Kidney (tissue), 22 donors: ENCODE measurements at places on chromosomes 7 and 10. TPM values are rescaled to one million over a fixed set of nuclear protein-coding genes. Genes with fewer than 3 reads are reported as not detected.
A peak's percentile ranks its signal among the peaks of the same experiment; 100 is the strongest.

Gene FBXO24
- 0.95 TPM for polyA plus RNA-seq

Gene TBXAS1
- 14.2 TPM for polyA plus RNA-seq

DNA sequence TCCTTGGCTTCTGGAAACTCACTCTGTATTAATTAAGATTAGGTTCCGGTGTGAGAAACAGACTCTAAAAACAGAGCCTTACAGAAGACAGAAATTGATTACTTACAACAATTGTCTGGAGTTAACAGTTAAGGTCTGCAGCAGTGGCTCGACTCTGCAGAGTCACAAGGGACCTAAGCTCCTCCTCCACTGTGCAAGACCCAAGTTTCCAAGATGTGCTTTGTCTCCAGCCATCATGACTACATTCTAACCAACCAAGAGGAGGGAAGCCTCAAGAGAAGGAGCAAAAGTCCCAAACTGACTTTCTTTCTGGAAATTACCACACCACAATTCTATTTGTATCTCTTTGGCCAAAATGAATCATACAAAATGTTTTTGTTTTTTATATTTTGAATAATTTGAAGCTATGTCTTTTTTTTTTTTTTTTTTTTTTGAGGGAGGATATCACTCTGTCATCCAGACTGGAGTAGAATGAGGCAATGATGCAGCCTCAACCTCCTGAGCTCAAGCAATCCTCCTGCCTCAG is 14.2 kb upstream of the ODAD2 start:
- H3K4me1 ChIP-seq = no peaks in the 10 kb centered on the region
- DNase-seq = no peak
- H3K27me3 ChIP-seq = no peaks in the 10 kb centered on the region
- no peak overlapping the region for H3K4me3 ChIP-seq

Gene LRRN3
- 0.54 TPM for polyA plus RNA-seq

- H3K36me3 ChIP-seq = no peaks in the 10 kb centered on the region
- peak overlapping the region; percentile 66 for H3K4me3 ChIP-seq
- H3K27ac ChIP-seq = no peak overlapping the region
- DNase-seq = peak; percentile 83
Measured at GRCh38 chr7:149422162-149422913, 38.5 kb downstream of the ZNF777 start.

Gene SGPL1
- 13.5 TPM for polyA plus RNA-seq

Gene HOXA4
- polyA plus RNA-seq = 13.0 TPM

Gene BMPER
- polyA plus RNA-seq = 0.80 TPM

DNA sequence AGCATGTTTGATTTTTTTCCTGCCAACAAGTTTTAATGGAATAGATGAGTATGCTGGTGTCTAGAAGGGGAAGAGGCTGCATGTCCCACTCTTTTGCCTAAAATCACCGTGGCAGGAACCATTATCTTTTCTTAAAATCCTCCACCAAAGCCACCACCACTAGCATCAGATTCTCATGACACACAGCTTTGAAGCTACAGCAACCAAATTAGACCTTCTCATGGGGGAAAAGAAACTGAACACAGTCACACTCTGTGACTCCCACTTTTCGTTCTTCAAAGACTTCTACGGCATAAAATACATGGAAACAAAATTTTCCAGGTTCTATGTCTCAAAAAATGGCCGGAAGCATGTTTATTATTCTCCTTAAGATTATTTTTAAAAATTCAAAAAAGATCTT is 81.8 kb downstream of the SGMS1 start:
- H3K27ac ChIP-seq = no peak overlapping the region
- H3K36me3 ChIP-seq = no peaks in the 10 kb centered on the region
- H3K4me1 ChIP-seq = no peaks in the 10 kb centered on the region
- H3K27me3 ChIP-seq = no peaks in the 10 kb centered on the region

Gene RTKN2
- 0.24 TPM for polyA plus RNA-seq

Gene ITPRID1
- not detected for polyA plus RNA-seq

GRCh38 chr7:36735172-36735571 is 10.9 kb upstream of the AOAH start:
- H3K4me1 ChIP-seq = peaks cover 2% of the 10 kb centered on the region
- no peak overlapping the region for H3K27ac ChIP-seq
- no peak for DNase-seq
- H3K36me3 ChIP-seq = no peaks in the 10 kb centered on the region

DNA sequence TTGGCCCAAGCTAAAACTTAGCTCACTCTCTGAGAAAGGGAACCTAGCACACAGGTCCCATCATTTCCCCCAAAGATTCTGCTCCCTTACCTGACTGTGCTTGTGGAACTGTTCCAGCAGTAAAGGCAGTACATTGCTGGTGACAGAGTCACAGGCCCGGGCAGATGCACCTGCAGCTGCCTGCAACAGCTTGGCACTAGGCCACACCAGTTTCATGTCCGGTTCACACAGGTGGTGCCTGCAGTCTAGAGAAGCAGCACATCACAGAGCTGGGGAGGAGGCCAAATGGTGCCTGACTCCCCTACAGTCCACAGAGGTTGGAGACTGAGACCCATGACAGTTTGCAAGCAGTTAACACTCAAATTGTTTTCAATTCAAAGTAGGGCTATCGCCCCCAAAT is 22.2 kb downstream of the ZDHHC16 start:
- H3K4me1 ChIP-seq = no peaks in the 10 kb centered on the region
- no peak overlapping the region for H3K27ac ChIP-seq
- no peaks in the 10 kb centered on the region for H3K27me3 ChIP-seq
- DNase-seq = no peak

- H3K27me3 ChIP-seq = no peaks in the 10 kb centered on the region
- no peak overlapping the region for H3K27ac ChIP-seq
- no peaks in the 10 kb centered on the region for H3K4me1 ChIP-seq
- DNase-seq = no peak
- H3K36me3 ChIP-seq = no peaks in the 10 kb centered on the region
- no peak overlapping the region for H3K4me3 ChIP-seq
Measured at GRCh38 chr7:26673271-26673670, 191.1 kb downstream of the SKAP2 start.

Gene C7orf33
- polyA plus RNA-seq = not detected

- no peaks in the 10 kb centered on the region for H3K36me3 ChIP-seq
- H3K4me3 ChIP-seq = no peak overlapping the region
- no peak for DNase-seq
- peaks cover 2% of the 10 kb centered on the region for H3K4me1 ChIP-seq
- H3K27ac ChIP-seq = no peak overlapping the region
Measured at GRCh38 chr7:78220754-78221153, 422.2 kb downstream of the PHTF2 start.

GRCh38 chr10:131816941-131817700 is 83.7 kb upstream of the PPP2R2D start:
- H3K4me3 ChIP-seq = no peak overlapping the region
- no peak overlapping the region for H3K27ac ChIP-seq
- H3K27me3 ChIP-seq = no peaks in the 10 kb centered on the region
- H3K36me3 ChIP-seq = no peaks in the 10 kb centered on the region
- H3K4me1 ChIP-seq = no peaks in the 10 kb centered on the region

DNA sequence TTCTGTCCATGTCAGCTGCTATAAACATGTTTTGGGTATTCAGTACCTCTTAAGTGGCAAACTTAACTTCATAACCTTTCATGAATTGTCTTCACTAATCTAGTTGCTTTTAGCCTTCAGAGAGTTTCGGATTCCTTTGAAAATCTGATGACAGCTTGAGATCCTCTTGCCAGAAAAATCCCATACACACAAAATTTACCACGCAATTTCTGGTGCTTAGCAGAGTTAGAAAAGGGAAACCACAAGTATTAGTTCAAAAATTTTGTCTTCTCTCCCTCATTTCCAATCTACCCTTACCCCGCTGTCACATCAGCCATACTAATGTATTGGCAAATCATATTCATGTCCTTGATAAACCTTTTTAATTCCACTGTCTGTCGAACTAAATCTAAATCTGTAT is 72.7 kb upstream of the TMEM106B start:
- no peaks in the 10 kb centered on the region for H3K36me3 ChIP-seq
- H3K4me3 ChIP-seq = no peak overlapping the region
- no peak for DNase-seq
- no peaks in the 10 kb centered on the region for H3K27me3 ChIP-seq
- H3K4me1 ChIP-seq = no peaks in the 10 kb centered on the region
- H3K27ac ChIP-seq = no peak overlapping the region

Gene SORBS1
- 12.2 TPM for polyA plus RNA-seq

DNA sequence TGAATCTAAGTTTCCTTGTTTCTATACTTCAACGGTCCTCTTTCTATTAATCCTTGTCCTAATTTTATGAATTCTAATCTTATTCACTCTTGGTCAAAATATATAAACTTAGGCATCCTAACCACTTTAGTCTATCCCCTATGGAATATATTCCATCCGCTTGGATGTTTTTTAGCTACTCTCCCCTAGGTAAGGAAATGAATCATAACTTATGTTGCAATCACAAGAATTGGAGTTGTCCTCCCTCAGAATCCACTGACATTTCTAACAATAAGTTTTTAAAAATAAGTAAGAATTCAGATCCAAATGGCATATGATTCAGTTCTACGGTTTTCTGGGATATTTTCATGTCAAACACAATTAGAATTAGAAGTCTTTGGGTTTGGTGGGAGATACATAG is 1081.6 kb downstream of the SORCS1 start:
- no peaks in the 10 kb centered on the region for H3K36me3 ChIP-seq
- H3K4me3 ChIP-seq = no peak overlapping the region
- H3K4me1 ChIP-seq = no peaks in the 10 kb centered on the region
- no peak overlapping the region for H3K27ac ChIP-seq
- no peaks in the 10 kb centered on the region for H3K27me3 ChIP-seq

DNA sequence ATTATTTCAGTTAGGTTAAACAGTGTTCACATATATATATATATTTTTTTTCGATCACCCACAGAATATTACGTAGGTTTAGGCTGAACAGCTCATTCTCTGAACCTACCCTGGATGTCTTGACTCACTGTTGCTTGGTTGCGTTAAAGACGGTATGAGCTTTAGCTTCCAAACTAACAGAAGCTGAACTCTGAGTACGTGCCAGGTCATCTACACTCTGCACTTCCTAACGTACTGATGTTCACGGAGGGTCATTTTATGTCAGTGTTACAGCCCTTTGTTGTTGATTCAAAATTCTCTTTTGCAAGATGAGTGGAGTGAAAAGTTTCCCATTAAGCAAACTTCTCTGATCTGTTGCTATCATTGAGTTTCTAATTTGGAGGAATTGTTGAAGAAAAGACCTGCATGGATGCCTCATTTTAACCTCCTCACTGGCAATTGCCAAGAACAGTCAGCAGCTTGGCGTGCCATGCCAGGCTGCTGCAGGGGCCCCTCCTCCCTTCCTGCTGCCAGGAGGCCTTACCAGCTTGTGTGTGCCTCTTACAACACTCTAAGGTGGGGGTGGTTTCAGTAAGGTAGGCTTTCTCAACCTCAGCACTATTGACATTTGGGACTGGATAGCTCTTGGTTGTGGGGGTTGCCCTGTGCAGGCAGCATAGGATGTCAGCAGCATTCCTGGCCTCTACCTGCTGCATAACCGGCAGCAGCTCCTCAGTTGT is 44.3 kb downstream of the INSYN2A start:
- no peaks in the 10 kb centered on the region for H3K27me3 ChIP-seq
- DNase-seq = no peak
- no peak overlapping the region for H3K27ac ChIP-seq
- H3K4me3 ChIP-seq = no peak overlapping the region
- H3K36me3 ChIP-seq = no peaks in the 10 kb centered on the region
- no peaks in the 10 kb centered on the region for H3K4me1 ChIP-seq

GRCh38 chr10:44362866-44363711 is 21.8 kb downstream of the CXCL12 start:
- H3K4me1 ChIP-seq = no peaks in the 10 kb centered on the region
- peak; percentile 42 for DNase-seq
- no peaks in the 10 kb centered on the region for H3K27me3 ChIP-seq
- no peaks in the 10 kb centered on the region for H3K36me3 ChIP-seq
- no peak overlapping the region for H3K27ac ChIP-seq
- no peak overlapping the region for H3K4me3 ChIP-seq

Gene SH2D4B
- polyA plus RNA-seq = not detected

Gene ZNF239
- 4.5 TPM for polyA plus RNA-seq

DNA sequence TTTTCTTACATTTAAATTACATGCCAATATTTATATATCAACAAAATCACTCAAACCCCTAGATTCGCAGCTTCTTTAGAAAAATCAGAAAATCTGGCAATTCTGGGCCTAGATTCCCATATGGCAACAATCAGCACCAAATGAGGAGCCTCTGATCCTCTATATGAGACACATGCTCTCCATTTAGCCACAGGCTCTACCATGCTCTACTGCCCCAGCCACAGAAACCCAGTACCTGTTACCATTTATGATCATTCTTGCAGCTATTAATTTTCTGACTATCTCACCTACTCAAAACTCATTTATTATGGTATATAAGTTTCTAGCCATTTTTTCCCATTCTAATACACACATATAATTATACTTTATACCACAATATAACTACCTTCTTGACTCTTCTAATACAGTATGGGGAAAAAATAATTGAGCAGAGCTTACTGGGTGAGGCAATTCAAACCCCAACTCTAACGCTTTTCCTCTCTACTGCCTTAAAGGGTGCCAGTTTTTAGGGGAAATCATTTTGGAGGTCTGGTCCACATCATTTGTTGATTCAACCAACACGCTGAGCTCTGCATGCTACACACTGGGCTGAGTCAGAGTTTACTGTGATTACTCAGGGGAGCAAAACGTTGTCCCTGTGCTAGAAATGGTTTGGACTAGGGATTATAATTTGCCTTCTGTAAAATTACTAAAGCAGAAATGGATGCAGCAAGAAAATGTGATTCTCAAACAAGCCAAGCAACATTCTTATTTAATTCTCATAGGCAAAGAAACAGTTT is 11.6 kb downstream of the PDLIM1 start:
- no peaks in the 10 kb centered on the region for H3K36me3 ChIP-seq
- no peak for DNase-seq
- H3K27me3 ChIP-seq = no peaks in the 10 kb centered on the region
- no peak overlapping the region for H3K27ac ChIP-seq

GRCh38 chr10:129511758-129512157 is 44.7 kb downstream of the MGMT start:
- H3K36me3 ChIP-seq = no peaks in the 10 kb centered on the region
- no peak overlapping the region for H3K4me3 ChIP-seq
- H3K27me3 ChIP-seq = no peaks in the 10 kb centered on the region
- H3K4me1 ChIP-seq = peaks cover 5% of the 10 kb centered on the region

DNA sequence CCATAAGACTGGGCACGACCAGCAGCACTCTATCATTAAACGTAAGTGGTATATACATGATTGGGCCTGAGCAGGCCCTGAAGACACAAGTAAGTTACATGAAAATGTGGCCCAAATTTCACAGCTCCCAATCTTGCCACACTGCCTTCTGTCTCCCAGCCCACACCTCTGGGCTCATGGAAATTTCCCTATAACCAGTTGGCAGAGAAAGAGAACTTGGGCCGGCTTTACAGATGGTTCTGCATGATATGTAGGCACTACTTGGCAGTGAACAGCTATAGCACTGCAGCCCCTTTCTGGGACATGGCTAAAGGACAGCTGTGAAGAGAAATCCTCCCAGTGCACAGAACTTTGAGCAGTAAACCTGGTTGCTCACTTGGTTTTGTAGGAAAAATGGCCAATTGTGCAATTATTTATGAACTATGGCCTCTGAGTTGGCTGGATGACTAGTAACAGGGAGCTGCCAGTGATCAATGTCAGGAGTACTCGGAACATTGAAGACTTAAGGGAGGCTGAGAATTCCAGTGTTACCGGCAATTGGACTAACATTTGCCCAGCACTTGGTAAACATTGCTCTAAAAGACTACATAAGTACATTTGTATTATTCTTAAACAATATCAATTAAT is 1006.6 kb upstream of the LRRN3 start:
- no peaks in the 10 kb centered on the region for H3K36me3 ChIP-seq
- no peak overlapping the region for H3K27ac ChIP-seq
- no peaks in the 10 kb centered on the region for H3K4me1 ChIP-seq
